WERI-Rb-1 (cell line): ENCODE measurements at places on chromosomes 4 and X.

- DNase-seq: no peak
These were observed 64.0 kb downstream of the AASDH start for GRCh38 chr4:56323327-56323726.

GRCh38 chr4:127069675-127070074, 563.1 kb upstream of the INTU start:
- DNase-seq: no peak

GRCh38 chr4:87823724-87824123, 9.0 kb upstream of the MEPE start:
- no peak for DNase-seq

GRCh38 chr4:17599826-17600225, 14.6 kb upstream of the MED28 start:
- no peak for DNase-seq

DNA sequence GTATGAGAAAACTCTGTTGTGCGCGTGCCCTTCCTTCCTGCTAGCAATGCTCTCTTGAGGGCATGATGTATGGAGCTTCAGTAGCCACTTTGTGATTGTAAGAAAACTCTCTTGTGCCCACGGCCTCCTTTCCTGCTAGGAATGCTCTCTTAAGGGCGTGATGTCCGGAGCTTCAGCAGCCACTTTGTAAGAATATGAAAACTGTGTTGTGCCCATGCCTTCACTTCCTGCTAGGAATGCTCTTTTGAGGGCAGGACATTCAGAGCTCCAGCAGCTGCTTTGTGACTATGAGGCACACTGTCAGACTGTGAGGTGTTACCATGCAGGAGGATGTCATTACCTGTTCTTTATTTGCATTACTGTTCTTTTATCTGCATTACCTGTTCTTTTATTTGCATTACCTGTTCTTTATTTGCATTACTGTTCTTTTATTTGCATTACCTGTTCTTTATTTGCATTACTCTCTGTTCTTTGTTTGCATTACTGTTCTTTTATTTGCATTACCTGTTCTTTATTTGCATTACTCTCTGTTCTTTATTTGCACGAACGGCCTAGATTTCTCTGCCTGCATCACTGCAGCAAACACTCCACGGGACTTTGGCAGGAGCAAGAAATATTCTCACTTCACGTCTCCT, 166.7 kb downstream of the CRLF2 start:
- no peak for DNase-seq

- DNase-seq: no peak
These were observed 112.7 kb downstream of the ZAR1 start for GRCh38 chr4:48602763-48603162.

DNA sequence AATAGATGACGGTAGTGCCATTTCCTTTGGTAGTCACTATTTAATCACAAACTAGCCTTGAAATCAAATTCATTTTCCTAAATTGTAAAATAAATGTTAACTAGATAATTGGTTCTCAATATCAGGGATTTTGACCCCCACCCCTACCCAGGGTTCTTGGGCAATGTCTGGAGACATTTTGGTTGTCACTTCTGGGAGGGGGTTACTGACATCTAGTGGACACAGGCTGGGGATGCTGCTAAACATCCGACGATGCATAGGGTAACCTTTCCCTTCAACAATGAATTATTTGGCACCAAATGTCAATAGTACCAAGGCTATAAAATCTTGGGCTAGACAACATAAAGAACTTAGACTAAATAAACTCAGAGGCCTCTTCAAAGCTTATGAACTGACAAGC, 285.8 kb upstream of the TRPC5 start:
- peak; percentile 39 for DNase-seq

GRCh38 chr4:174402470-174403176, 118.9 kb downstream of the CEP44 start:
- peak; percentile 84 for DNase-seq

GRCh38 chr4:15001248-15001868, 923 bp upstream of the CPEB2 start:
- DNase-seq: peak; percentile 69

DNA sequence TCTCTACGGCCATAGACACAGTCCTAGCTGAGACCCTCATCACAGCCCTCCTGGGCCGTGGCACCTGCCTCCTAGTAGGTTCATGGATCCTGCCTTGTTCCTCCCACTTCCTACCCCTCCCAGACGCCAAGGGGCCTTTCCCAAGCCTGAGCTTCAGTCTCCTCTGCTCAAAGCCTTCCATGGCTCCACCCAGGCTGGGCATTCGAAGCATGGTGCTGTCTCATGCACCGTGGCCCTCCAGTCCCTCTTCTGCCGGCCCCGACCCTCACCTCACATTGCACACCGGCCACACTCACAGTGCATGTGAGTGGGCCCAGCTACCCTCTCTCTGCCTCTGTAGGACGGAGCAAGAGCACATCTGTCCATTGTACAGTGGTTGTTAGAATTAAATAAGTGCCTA, 21.7 kb upstream of the KIAA0232 start:
- DNase-seq: no peak

DNA sequence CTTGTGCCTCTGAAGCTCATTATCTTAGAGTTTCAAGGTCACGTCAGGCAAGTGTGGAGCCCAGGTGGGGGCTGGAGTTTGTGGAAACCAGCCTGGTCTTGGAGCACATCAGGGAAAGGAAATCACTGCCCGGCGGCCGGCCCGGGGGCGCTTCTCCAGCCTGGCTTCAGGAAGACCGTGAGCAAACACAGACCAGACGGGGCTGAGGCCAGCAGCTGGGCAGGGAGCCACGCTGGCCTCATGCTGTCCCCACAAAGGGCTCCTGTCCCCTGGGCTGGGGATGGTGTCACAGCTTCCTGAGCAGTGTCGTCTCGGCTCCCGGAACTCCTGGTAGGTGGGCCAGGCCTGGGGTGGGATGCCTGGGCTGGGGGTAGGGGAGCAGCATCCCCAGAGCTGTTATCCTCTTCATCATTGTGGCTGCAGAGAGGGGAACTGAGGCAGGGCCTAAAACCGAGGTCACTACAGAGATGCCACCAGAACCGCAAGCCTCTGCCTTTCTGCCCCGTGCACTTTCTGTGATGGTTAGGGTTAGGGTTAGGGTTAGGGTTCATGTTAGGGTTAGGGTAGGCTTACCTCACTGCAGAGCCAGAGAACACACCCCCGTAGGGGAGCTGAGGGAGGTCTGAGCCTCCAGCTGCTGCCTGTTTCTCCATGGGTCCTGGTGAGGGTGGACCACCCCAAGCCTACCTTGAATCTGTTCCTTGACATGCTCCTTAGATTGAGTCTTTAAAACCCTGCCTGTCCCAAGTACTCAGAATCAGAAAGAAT, 77.5 kb downstream of the HTRA3 start:
- DNase-seq: no peak

DNA sequence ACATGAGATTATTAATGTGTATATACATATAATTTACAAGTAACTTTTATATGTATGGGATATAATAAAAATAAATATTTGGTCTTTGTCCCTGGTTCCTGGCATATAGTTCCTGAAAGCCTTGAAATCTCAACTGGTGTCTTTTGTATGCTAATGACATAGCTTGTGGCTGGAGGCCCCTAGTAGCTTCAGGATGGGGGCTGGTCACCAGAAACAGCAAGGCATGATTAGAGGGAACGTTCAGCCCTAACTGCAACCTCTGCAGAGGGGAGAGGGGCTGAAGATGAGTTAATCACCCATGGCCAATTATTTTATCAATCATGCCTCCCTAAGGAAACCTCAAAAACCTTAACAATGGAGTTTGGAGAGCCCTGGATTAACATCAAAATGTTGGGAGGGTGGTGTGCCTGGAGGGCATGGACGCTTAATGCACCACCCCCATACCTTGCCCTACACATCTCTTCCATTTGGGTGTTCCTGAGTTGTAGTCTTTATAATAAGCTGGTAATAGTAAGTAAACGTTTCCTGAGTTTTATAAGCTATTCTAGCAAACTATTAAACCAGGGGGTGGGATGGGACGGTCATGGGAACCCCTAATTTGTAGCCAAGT, 21.3 kb downstream of the PIN4 start:
- DNase-seq: no peak

- DNase-seq: peak; percentile 49
These were observed 2.5 kb downstream of the OCIAD2 start for GRCh38 chr4:48904101-48904500.

- DNase-seq: no peak
These were observed 32.9 kb upstream of the SH3D19 start for GRCh38 chr4:151358266-151358665.

- no peak for DNase-seq
These were observed 139.5 kb downstream of the SH3KBP1 start for GRCh38 chrX:19747652-19748610.

- DNase-seq: no peak
These were observed 818.4 kb downstream of the ADGRL3 start for GRCh38 chr4:62018537-62018936.

GRCh38 chrX:25144043-25144940, 128.5 kb upstream of the ARX start:
- peak; percentile 52 for DNase-seq

DNA sequence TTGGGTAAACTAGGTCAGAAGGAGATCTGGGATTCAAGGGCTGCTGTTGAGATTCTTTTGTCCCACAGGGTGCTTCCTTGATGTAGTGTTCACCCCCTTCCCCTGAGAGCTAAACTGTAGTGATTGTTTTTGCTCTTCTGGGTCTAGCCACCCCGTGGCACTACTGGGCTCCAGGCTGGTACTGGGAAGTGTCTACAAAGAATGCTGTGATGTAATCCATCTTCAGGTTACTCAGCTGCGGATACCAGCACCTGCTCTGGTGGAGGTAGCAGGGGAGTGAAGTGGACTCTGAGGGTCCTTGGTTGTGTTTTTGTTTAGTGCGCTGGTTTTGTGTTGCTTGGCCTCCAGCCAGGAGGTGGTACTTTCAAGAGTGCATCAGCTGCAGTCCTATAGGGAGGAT, 365.5 kb downstream of the ZNF674 start:
- DNase-seq: no peak

GRCh38 chr4:39085891-39086290, 23.9 kb downstream of the KLHL5 start:
- DNase-seq: no peak

DNA sequence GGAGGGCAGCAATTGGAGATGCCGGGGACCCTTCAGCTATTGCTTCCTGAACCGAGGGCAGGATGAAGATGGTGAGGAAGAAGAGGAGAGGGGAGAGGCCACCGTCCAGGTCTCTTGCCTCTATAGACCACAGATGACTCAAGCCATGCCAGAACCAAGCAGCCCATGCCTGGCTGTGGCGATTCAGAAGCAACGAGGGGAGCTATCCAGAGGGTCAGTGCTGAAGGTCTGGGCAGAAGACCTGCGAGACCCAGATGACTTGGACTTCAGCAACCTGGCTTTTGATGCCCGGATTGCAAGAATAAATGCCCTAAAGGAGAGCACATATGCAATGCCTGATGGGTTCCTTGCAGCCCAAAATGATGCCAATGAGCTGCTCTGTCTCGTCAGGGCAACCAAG, 70.2 kb upstream of the PRPS2 start:
- DNase-seq: no peak
